GM23248 (cell line): ENCODE measurements at places on chromosomes 1 and 21. TPM values are rescaled to one million over a fixed set of nuclear protein-coding genes. Genes with fewer than 3 reads are reported as not detected.

Gene PIGR
- not detected in 2 replicates for polyA plus RNA-seq

Gene LPAR3
- not detected in 2 replicates for polyA plus RNA-seq

Gene ZYG11A
- polyA plus RNA-seq, result 0.04 TPM in 1 of 2 replicates, not detected in the other

Gene NTRK1
- polyA plus RNA-seq, result 0.08 and 0.09 TPM in 2 replicates

Gene HSF2BP
- polyA plus RNA-seq, result 1.6 TPM in 2 replicates

Gene ICOSLG
- not detected in 2 replicates for polyA plus RNA-seq

Gene MCOLN3
- 0.77 and 1.0 TPM in 2 replicates for polyA plus RNA-seq

Gene EPS8L3
- not detected in 2 replicates for polyA plus RNA-seq

Gene GRIK3
- polyA plus RNA-seq, result not detected in 2 replicates

Gene USH2A
- polyA plus RNA-seq, result 0.01 TPM in 1 of 2 replicates, not detected in the other

Gene IFI44L
- 0.23 and 0.47 TPM in 2 replicates for polyA plus RNA-seq

Gene CAMSAP2
- 9.9 and 10.9 TPM in 2 replicates for polyA plus RNA-seq

Gene CRNN
- not detected in 2 replicates for polyA plus RNA-seq

Gene HES2
- polyA plus RNA-seq, result not detected in 2 replicates

Gene KIF17
- polyA plus RNA-seq, result 0.10 and 0.31 TPM in 2 replicates
